ENCODE measurements at places on chromosomes 16 and 17. TPM values are rescaled to one million over a fixed set of nuclear protein-coding genes. Genes with fewer than 3 reads are reported as not detected.
A peak's percentile ranks its signal among the peaks of the same experiment; 100 is the strongest.

DNA sequence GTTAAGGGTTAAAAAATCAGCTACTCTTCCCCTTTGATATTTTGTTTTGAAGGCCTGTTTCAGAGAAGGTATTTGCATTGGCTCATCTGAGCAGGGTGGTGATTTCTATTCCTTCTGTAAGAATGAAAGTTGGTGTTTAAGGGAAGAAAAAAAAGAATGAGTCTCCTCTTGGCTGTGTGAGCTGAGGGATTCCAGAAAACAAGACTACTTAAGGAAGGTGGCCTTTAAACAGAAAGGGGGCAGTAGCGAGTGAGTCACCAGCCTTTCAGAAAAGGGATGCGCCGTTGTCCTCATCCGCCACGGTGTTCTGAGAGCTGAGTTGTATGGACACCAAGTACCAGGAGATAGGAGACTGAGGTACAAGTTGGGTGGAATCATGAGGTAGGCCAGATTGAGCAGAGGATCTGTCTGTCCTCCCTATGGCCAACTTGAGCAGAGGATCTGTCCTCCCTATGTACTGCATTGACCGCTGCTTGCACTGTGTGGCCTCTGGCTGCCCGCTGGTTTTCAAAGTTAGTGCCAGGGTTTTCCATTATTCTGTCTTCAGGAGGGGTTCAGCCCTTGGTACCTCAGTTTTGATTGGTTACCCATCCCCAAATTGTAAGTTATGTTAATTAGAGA is 8.2 kb downstream of the PRKCA start:
- no peaks in the 10 kb centered on the region for H3K27me3 ChIP-seq
- H3K36me3 ChIP-seq: no peaks in the 10 kb centered on the region
- no peak overlapping the region for H3K27ac ChIP-seq
- H3K4me1 ChIP-seq: peaks cover 1% of the 10 kb centered on the region
- no peak overlapping the region for H3K4me3 ChIP-seq

DNA sequence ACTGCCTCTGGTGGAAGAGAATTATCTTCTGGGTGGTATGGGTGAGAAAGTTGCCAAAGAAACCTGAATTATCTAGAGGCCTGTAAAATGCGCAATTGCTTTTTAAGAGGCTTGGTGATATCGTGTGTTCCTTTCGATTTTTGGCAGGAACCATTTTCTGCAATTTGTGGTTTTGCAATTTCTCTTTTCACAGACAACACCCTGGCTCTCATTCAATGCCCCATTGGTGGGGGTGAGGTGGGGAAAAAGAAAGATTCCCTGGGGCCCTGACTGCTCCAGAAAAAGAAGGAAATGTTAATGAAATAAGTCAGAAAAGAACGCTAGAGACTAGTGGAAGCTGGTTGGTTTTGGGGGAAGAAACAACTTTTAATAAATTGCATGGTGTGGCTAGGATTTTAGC is 77.4 kb downstream of the ANKFN1 start:
- no peaks in the 10 kb centered on the region for H3K36me3 ChIP-seq
- no peak overlapping the region for H3K27ac ChIP-seq

GRCh38 chr17:76946772-76947135 is 78.5 kb downstream of the MGAT5B start:
- no peaks in the 10 kb centered on the region for H3K36me3 ChIP-seq
- no peaks in the 10 kb centered on the region for H3K27me3 ChIP-seq
- H3K4me3 ChIP-seq: no peak overlapping the region
- no peak for DNase-seq
- H3K27ac ChIP-seq: no peak overlapping the region

PARD6A gene
- 4.8 TPM for total RNA-seq

MPP3 gene
- total RNA-seq: 2.0 TPM

- no peaks in the 10 kb centered on the region for H3K4me1 ChIP-seq
- H3K27ac ChIP-seq: no peak within 1 kb of the TSS
- no peak within 1 kb of the TSS for H3K4me3 ChIP-seq
- DNase-seq: no peak
- H3K27me3 ChIP-seq: no peaks in the 10 kb centered on the region
- H3K36me3 ChIP-seq: no peaks in the 10 kb centered on the region
These were observed at the start of gene SHISA9 for GRCh38 chr16:12901597-12902461. Gene SHISA9, plus strand, starts transcription at chr16:12901598.

DNA sequence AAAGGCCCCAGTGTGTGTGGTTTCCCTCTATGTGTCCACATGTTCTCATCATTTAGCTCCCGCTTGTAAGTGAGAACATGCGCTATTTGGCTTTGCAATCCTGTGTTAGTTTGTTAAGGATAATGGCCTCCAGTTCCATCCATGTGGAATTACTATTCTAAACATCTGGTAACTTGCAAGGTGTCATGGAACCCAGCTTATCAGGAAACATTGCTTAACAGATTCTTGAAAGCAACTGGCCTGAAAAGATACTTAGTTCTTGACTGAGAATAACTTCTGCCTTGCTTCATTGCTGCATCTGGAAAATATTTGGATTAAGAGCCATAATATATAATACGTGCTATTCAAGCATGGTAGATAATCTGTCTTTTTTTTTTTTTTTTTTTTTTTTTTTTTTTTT is 27.8 kb downstream of the PAFAH1B1 start:
- no peak overlapping the region for H3K27ac ChIP-seq
- H3K4me3 ChIP-seq: no peak overlapping the region
- no peaks in the 10 kb centered on the region for H3K27me3 ChIP-seq
- no peak for DNase-seq

GRCh38 chr16:30697264-30698138 is 1.5 kb upstream of the SRCAP start:
- H3K4me3 ChIP-seq: peak overlapping the region; percentile 95
- no peaks in the 10 kb centered on the region for H3K4me1 ChIP-seq
- no peaks in the 10 kb centered on the region for H3K36me3 ChIP-seq
- peak overlapping the region; percentile 100 for H3K27ac ChIP-seq

SLC52A1 gene
- total RNA-seq: 0.20 TPM

SOX8 gene
- not detected for total RNA-seq

DNA sequence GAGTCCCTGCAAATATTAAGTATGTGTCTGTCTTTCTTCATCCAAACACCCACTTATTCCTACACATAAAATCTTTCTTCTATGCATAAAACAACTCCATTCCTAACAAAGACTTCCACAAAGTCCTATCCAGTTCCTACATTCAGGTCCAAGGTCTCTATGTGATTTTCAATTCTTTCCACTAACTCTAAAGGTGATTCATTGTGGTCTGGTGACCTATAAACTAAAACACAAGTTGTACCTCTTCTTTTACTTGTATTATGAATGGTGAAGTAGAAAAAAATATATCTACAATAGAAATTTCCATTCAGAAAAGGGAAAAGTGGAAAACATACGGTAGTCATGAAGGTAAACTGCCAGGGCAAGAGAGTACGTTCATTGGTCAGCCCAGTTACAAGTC is 56.6 kb downstream of the USP32 start:
- no peak overlapping the region for H3K4me3 ChIP-seq
- H3K4me1 ChIP-seq: no peaks in the 10 kb centered on the region
- DNase-seq: no peak
- H3K36me3 ChIP-seq: no peaks in the 10 kb centered on the region
- H3K27me3 ChIP-seq: no peaks in the 10 kb centered on the region

GRCh38 chr16:49581630-49582298 is 208.2 kb downstream of the C16orf78 start:
- no peak for DNase-seq
- no peaks in the 10 kb centered on the region for H3K36me3 ChIP-seq
- H3K27me3 ChIP-seq: no peaks in the 10 kb centered on the region
- peak overlapping the region; percentile 21 for H3K27ac ChIP-seq
- H3K4me3 ChIP-seq: no peak overlapping the region

KRT25 gene
- not detected for total RNA-seq

DNA sequence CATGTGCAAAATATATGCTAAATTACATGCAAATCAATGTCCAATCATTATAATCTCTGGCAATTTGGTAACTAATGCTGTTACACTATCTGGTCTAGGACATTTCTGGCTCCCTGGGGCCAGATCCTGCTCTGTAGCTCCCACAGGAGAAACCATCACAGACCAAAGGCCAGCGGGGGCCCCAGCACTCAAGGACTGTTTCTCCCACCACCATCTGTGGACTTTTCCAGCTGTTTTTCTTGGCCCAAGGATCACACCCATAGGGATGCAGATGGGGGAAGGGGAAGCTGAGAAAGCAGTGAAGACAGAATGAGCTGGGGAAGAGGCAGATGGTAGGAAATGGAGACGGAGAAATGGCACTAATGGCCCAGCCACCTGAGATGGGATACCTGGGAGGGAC is at the start of gene HIGD1B:
TSS of gene HIGD1B (plus strand) at position 298 of the 400 bp plus-strand sequence. CDS start 270 bp downstream, outside the sequence.
- no peak for DNase-seq
- H3K4me3 ChIP-seq: no peak within 1 kb of the TSS
- H3K4me1 ChIP-seq: no peaks in the 10 kb centered on the region

GRCh38 chr17:77613627-77614026 is 344.9 kb upstream of the TNRC6C start:
- no peak overlapping the region for H3K27ac ChIP-seq
- H3K36me3 ChIP-seq: no peaks in the 10 kb centered on the region
- no peaks in the 10 kb centered on the region for H3K4me1 ChIP-seq
- H3K27me3 ChIP-seq: no peaks in the 10 kb centered on the region
- H3K4me3 ChIP-seq: no peak overlapping the region
- DNase-seq: no peak

C16orf86 gene
- total RNA-seq: 2.2 TPM

NUPR1 gene
- total RNA-seq: 33.4 TPM

DNA sequence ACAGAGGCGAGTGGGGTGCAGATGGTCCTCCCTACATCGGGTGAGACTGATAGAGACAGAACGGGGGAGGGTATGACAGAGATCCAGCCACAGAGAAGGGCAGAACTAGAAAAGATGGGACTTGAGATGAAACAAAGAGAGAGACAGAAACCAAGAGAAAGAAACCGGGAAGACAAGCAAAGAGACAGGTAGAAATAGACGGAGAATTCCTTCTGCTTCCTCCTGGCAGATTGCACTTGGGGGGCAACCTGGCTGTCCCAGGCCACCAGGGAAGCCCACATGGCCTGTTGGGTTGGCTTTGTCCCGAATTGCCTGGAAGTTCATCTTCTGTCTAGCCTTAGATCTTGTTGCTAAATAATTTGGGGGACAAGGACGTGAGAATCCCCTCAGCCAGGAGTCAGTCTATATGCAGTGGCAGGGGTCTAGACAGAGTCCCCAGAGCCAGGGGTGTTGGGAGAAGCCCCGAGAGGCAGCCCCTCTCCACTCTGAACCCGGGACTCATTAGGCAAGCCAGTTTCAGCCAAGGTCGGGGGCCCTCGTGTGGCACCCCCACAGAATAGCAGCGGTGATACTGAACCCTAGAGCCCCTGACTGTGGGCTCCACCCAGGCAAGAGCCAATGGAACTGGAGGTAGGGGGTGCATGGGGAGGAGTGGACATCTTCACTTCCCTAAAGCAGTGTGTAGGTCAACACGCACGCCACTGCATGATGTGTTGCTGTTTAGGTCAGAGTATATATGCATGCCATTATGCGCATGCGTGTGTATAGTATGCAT is 627 bp upstream of the TSPOAP1 start:
- no peak overlapping the region for H3K4me3 ChIP-seq
- peak; percentile 73 for DNase-seq
- H3K4me1 ChIP-seq: peaks cover 4% of the 10 kb centered on the region
- H3K27ac ChIP-seq: peak overlapping the region; percentile 18

DNA sequence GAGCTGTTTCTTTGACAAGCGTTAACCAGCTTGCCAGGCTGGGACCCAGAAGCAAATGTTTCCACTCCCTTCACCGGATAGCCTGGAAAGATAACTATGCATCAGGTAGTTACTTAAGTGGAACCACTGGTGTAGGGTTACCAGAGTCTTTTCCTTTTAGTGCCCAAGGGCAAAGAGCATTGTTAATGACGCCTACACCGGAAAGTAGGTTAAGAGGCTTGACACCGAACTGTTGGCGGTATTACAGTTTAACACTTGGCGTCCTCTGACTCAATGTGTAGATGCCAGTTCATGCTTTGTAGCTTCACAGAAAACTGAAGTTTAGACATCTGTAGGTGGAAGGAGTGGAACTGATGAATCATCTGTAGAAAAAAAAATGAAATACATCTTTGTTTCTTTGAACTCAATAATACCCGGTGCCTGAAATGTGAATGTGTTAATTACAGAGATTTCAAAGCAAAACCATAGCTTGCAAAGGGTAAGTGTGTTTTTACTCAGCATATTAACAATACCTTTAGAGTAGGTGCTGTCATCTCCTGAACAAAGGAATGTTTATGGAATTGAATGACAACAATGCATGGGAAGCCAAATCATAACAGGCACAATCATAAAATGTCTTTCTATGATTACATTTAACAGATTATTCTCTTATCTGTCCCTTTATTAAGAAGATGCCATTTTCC is 426.7 kb upstream of the SALL1 start:
- no peak overlapping the region for H3K27ac ChIP-seq
- H3K36me3 ChIP-seq: no peaks in the 10 kb centered on the region
- no peaks in the 10 kb centered on the region for H3K27me3 ChIP-seq

GPR179 gene
- not detected for total RNA-seq

CALB2 gene
- total RNA-seq: not detected

FZD2 gene
- 0.31 TPM for total RNA-seq

PPM1E gene
- total RNA-seq: 0.89 TPM

ZG16 gene
- 0.06 TPM for total RNA-seq

ZNF200 gene
- 3.3 TPM for total RNA-seq

RAB11FIP4 gene
- 3.5 TPM for total RNA-seq

GRCh38 chr17:36888236-36888951 is 48.9 kb upstream of the LHX1 start:
- no peak for DNase-seq
- H3K4me3 ChIP-seq: no peak overlapping the region
- no peak overlapping the region for H3K27ac ChIP-seq
- H3K27me3 ChIP-seq: peaks cover 4% of the 10 kb centered on the region

- peaks cover 9% of the 10 kb centered on the region for H3K36me3 ChIP-seq
- H3K4me3 ChIP-seq: no peak overlapping the region
- no peak overlapping the region for H3K27ac ChIP-seq
- no peaks in the 10 kb centered on the region for H3K4me1 ChIP-seq
- no peaks in the 10 kb centered on the region for H3K27me3 ChIP-seq
These were observed 13.5 kb downstream of the KIAA0753 start for GRCh38 chr17:6627019-6627418.

DNA sequence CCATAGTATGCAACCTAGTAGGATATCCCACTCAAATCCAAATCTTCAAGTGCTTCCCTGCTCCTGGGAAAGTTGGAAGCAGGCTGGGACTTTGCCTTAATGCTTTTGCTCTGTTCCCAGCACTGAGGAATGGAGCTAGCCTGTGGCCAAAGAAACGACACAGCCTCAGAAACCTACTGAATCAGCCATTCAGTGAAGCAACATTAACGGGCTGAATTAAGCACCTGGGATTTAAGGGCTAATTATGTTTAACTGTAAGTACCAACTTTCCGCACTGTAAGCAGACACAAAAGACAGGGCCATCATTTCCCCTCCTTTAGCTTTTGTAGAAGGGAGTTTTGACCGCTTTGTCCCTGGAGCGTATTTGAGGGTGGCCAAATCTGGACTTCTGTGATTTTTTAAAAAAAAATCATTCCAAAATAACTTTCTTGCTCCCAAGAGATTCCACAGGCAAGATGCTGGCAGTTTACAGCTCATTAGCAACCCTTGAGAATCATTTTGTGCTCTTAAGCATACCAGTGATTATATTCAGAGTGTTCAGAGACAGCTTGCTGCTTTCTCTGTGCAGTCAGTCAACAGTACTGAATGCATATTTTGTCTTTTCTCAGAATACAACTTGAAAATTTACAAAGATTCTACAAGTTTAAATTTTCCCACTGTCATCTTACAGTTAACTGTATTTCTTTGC is 17.6 kb upstream of the NOL11 start:
- H3K36me3 ChIP-seq: no peaks in the 10 kb centered on the region
- no peak overlapping the region for H3K27ac ChIP-seq

GAN gene
- 2.9 TPM for total RNA-seq
